ENCODE measurements at places on chromosomes 12 and 14.

DNA sequence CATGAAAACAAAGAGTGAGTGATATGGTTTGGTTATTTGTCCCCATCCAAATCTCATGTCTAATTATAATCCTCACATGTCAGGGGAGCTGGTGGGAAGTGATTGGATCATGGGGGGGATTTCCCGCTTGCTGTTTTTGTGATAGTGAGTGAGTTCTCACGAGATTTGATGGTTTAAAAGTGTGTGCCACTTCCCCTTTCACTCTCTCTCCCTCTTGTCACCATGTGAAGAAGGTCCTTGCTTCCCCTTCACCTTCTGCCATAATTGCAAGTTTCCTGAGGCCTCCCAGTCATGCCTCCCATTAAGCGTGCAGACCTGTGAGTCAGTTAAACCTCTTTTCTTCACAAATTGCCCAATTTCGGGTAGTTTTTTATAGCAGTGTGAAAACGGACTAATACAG lies 2.1 kb upstream of the ATXN7L3B start:
- DNase-seq, result no peak

- no peak for DNase-seq
These were observed 59.5 kb downstream of the GALNT4 start for GRCh38 chr12:89464974-89465592.

- DNase-seq, result no peak
These were observed 5.1 kb upstream of the SSTR1 start for GRCh38 chr14:38202444-38203191.

GRCh38 chr14:95480887-95481226 lies 35.6 kb downstream of the SYNE3 start:
- no peak for DNase-seq

GRCh38 chr14:37610945-37611523 lies 15.6 kb downstream of the TTC6 start:
- DNase-seq, result no peak

GRCh38 chr12:34186492-34186891 lies 164.2 kb downstream of the ALG10 start:
- no peak for DNase-seq

GRCh38 chr14:101084436-101084826 lies 180.9 kb upstream of the RTL1 start:
- DNase-seq, result no peak

GRCh38 chr12:21607701-21608100 lies 3.1 kb upstream of the GYS2 start:
- DNase-seq, result no peak

DNA sequence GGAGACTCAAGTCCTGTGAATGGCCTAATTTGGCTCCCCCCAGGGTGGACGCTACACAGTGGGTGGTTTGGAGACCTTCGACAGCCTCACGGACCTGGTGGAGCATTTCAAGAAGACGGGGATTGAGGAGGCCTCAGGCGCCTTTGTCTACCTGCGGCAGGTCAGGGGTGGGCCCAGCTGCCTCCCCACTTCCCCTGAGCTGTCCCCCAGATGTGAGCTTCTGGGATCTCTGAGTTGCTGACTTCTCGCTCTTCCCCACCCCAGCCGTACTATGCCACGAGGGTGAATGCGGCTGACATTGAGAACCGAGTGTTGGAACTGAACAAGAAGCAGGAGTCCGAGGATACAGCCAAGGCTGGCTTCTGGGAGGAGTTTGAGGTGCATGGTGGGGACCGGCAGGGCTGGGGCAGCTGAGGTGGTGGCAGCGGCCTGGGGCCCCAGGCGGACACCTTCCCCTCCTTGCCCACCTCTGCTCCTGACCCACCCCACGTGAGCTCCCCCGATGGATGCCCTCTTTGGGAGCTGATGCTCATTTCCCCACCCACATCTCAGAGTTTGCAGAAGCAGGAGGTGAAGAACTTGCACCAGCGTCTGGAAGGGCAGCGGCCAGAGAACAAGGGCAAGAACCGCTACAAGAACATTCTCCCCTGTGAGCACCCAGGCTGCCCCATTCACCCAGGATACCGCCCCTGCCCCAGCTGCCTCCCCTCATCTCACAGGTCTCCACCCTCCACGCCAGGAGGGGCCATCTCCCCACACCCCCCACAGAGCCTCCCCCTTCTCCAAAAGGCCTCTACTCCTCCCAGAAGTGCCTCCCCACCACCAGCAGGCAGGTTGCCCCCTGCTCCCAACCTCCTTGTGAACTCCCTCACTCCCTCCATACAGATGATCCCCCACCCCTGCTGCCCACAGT lies 4.2 kb downstream of the PTPN6 start:
- DNase-seq, result no peak

All from activated CD8-positive, alpha-beta memory T cell treated with anti-CD3 and anti-CD28 coated beads for 1 hour (primary cell).